ENCODE measurements at places on chromosomes 13 and 19. TPM values are rescaled to one million over a fixed set of nuclear protein-coding genes. Genes with fewer than 3 reads are reported as not detected.

- DNase-seq: no peak
These were observed 6.6 kb downstream of the SLITRK5 start for GRCh38 chr13:87677496-87678371.

FXYD3 gene
- 1.0 TPM for total RNA-seq

- no peak for DNase-seq
These were observed 60.1 kb downstream of the DCT start for GRCh38 chr13:94419304-94419924.

ZNF439 gene
- 3.1 TPM for total RNA-seq

GRCh38 chr13:98092888-98093287 is 50.0 kb upstream of the FARP1 start:
- DNase-seq: no peak
